ENCODE measurements at places on chromosomes 7 and 10.

DNA sequence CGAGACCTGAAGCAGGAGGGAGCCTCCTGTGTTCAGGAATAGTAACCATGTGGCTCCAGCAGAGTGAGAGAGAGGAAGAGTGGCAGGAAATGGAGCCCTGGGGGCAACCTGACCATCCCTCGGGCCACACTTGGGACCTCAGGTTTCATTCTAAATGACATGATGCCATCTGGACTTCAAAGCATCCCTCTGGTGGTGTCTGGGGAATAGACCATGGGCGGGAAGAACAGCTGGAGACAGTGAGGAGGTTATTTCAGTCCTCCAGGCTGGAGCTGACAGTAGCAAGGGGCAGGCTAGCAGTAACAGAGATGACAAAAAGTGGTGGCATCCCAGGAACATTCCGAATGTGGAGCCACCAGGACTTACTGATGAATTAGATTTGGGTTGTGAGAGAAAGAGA is 44.8 kb downstream of the AKR1B1 start:
- no peak for DNase-seq

DNA sequence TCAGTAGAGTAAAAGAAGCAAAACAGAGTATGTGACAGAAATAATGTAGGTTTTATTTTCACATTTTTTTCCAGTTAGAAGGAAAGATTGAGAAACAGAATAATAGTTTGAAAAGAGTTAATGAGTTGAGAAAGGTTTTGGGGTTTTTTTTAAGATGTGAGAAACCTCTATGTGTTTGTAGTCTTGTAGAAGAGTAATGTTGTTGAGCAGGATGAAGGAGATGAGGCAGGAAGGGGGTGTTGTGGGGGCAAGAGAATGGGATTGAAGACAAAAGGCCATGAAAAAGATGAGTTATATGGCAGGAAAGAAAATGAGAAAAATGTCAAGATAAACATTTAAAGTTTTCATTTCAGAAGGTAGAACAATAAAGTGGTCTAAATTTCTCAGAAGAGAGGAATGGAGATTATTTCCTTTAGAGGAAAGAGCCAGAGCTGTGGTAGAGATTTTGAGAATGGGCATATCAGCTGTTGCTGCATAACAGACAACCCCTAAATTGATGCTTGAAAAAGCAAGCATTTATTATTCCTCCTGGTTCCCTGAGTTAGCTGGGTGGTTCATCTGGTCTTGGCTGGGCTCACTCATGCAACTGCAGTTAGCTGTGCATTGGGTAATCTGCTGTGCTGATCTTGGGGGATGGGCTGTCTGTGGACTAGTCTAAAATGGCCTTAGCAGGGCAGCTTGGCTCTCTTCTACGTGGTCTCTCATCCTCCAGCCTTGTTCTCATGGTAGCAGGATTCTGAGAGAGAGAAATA is 27.1 kb downstream of the PCGF5 start:
- DNase-seq = peak; percentile 43

DNA sequence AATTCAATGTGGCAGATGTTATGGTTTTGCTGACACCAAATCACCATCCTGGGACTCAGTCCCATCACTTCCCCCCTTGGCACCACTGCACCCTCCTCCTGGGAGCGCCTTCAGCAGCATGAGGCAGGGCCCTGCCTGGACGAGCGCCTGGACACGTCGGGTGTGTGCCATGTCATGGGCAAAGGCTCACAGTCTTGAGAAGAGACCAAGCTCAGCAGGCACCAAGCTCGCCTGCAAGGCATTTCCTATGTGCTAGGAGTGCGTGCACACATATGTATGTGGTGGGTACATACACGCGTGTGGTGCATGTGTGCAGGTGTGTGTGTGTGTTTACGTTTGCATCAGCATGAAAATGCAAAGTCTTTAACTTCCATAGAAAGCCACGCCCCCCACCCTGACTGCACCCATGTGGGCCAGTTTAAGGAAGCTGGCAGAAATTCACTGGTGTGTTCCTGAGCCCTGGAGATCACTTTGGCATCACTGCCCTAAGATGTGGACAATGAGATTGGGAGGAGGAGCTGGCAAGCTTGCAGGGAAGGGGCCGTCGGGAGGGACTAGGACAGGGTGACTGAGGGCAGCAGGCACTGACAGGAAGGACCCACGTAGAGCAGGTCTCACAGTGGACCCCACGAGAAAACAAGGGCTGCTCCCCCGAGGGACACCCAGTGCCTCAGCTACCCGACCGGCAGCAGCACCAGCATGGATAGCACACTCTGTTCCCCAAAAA is 169.9 kb upstream of the PPP2R2D start:
- DNase-seq = no peak

GRCh38 chr10:110456523-110457091 is 41.1 kb upstream of the DUSP5 start:
- peak; percentile 64 for DNase-seq

DNA sequence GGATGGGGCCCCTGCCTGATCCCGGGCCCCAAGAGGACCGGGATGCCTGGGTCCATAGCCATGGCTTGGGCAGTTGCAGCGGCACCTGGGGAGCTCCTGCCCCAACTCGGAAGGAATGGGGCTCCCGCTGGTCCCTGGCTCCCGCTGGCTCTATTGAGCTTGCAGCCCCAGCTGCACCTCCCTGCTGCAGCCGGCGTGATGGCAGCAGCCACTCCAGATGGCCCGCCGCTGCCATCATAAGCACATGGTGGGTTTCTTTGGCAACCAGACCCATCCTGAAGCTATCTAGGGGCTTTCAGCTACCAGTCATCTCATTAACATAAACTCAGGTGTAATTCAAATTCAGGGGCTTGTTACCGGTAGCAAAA is 11.1 kb upstream of the DNMBP start:
- no peak for DNase-seq

DNA sequence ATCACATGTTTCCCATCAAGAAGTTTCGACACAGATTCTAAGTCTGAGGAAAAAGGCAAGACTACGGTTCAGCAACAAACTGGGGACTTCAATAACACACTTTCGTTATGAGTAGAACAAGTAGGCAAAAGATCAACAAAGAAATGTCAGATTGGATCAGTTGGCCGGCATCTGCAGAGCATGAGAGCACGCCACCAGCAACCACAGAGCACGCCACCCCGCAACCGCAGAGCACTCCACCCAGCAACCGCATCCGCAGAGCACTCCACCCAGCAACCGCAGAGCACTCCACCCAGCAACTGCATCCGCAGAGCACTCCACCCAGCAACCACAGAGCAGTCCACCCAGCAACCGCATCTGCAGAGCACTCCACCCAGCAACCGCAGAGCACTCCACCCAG is 89.7 kb upstream of the FAM20C start:
- no peak for DNase-seq

DNA sequence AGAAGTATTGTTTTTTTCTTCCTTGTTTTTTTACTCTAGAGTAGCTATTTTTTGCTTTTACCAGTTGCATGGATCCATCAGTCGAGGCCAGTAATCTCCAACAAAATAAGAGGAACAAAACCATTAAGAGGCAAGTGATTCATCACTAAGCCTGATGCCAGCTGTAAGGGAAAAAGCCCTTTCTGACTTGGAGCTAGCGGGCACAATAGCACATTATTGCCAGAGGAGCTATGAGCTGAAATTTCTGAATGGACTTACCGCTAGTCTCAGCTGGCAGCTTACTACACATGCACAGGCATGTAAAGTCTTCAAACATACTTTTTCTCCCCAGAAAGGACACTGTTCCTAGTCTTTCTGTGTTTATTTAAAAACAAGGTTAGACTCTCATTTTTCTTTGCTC is 41.6 kb upstream of the PTPRZ1 start:
- no peak for DNase-seq

- no peak for DNase-seq
Measured at GRCh38 chr7:30988351-30989005, 24.7 kb downstream of the GHRHR start.

GRCh38 chr7:87253589-87254087 is 34.1 kb upstream of the TMEM243 start:
- no peak for DNase-seq

GRCh38 chr7:131021902-131022301 is 287.9 kb upstream of the KLF14 start:
- DNase-seq = no peak

DNA sequence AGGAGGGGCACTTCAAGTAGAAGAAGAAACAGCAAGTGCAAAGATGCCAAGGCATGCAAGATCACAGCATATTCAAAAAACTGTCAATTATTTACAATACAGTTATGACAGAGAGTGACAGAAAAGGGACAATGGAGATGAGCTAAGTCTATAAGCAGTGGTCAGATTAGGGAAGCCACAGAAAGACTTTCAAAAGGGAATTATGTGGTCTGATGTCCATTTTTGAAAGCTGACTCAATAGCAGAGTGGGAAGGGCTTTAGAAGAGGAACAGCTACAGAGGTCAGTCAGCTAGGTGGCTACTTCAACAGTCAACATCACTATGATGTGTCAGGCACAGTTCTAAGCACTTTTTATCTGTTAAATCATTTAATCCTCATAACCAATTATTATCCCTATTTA is 45.2 kb upstream of the SPOCK2 start:
- DNase-seq = peak; percentile 87
